Foreskin keratinocyte (primary cell): ENCODE measurements at places on chromosomes 12 and 14. TPM values are rescaled to one million over a fixed set of nuclear protein-coding genes. Genes with fewer than 3 reads are reported as not detected.

GRCh38 chr14:24982472-24983155 lies 67.3 kb downstream of the STXBP6 start:
- DNase-seq = no peak

- DNase-seq = no peak
Measured at GRCh38 chr12:72622556-72622955, 350.4 kb downstream of the TRHDE start.

DNA sequence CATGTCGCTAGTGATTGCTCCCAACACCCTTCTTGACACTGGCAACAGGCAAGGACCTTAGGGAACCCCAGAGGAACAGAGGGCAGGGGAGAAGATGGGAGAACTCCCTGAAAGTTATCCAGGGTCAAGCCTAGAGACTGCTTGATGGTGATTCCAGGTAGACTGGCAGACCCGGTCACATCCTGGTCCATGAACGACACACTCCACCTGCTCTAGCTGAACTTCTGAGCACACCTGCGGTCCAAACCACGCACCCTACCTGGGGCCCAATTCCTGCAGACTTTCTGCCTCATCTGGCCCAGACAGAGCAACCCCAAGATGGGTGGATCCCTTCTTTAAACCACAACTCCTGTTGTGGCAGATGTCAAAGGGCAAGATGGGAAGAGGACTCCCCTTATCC lies 34.2 kb downstream of the NCKAP5L start:
- DNase-seq = no peak

- DNase-seq = no peak
Measured at GRCh38 chr12:78622529-78623195, 241.9 kb upstream of the SYT1 start.

GRCh38 chr12:133135747-133136146 lies 5.3 kb downstream of the ZNF10 start:
- DNase-seq = no peak

DNA sequence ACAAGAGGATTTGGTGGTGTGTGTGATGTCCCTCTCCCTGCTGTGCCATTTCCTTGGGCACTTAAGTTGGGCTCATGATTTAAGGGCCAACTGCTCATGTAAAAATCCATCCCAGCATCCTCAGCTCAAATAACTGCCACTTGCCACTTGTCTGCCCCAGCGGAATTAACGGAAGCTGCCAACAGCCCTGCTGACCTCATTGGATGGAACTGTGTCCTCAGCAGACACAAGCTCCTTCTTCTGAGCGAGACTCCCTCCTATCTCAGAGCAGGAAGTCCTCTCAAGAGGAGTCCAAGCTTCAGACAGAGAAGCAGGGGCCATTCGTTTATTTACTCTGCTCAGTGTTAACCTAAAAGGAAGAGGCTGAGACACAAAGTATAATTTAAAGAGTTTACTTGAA lies 29.6 kb upstream of the PRMT8 start:
- DNase-seq = no peak

The CYP27B1 gene
- 41.8 and 52.1 TPM in 2 replicates for total RNA-seq
